ENCODE measurements at places on chromosomes 1 and 21.

GRCh38 chr1:81165963-81166362 is 634.8 kb upstream of the ADGRL2 start:
- no peaks in the 10 kb centered on the region for H3K36me3 ChIP-seq
- no peak for DNase-seq
- no peak overlapping the region for H3K4me3 ChIP-seq
- H3K27me3 ChIP-seq, result no peaks in the 10 kb centered on the region
- no peaks in the 10 kb centered on the region for H3K4me1 ChIP-seq
- no peak overlapping the region for H3K27ac ChIP-seq

DNA sequence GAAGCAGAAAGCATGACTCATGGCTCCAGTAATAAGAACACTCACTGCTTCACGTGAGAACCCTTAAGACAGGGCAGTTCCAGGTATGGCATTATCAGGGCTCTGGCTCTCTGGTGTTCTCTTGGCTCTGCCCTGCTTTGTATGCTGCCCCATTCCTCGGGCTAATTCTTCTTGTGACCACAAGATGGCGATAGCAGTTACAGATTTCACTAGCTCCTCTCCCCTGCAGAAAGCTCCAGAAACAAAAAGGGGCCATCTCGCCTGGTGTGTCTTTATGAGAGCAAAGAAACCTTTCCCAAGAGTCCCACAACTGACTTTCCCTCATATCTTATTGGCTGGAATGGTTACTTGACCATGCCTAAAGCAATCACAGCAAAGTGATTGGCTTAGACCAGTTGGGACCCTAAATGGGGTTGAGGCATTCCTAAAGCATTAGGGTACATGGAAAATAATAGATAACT is 60.1 kb downstream of the F3 start:
- H3K36me3 ChIP-seq, result no peaks in the 10 kb centered on the region
- no peak overlapping the region for H3K27ac ChIP-seq
- no peaks in the 10 kb centered on the region for H3K4me1 ChIP-seq
- H3K4me3 ChIP-seq, result no peak overlapping the region
- H3K27me3 ChIP-seq, result no peaks in the 10 kb centered on the region
- peak; percentile 25 for DNase-seq

GRCh38 chr1:17739050-17739449 is 16.1 kb upstream of the ACTL8 start:
- H3K36me3 ChIP-seq, result no peaks in the 10 kb centered on the region
- no peak overlapping the region for H3K4me3 ChIP-seq
- no peak overlapping the region for H3K27ac ChIP-seq
- peaks cover 6% of the 10 kb centered on the region for H3K4me1 ChIP-seq
- no peaks in the 10 kb centered on the region for H3K27me3 ChIP-seq

- peaks cover 6% of the 10 kb centered on the region for H3K4me1 ChIP-seq
- H3K27me3 ChIP-seq, result no peaks in the 10 kb centered on the region
- no peak overlapping the region for H3K4me3 ChIP-seq
- no peaks in the 10 kb centered on the region for H3K36me3 ChIP-seq
- no peak for DNase-seq
- H3K27ac ChIP-seq, result peak overlapping the region; percentile 29
Observed at GRCh38 chr1:204145033-204145504, 6.8 kb downstream of the ETNK2 start.

DNA sequence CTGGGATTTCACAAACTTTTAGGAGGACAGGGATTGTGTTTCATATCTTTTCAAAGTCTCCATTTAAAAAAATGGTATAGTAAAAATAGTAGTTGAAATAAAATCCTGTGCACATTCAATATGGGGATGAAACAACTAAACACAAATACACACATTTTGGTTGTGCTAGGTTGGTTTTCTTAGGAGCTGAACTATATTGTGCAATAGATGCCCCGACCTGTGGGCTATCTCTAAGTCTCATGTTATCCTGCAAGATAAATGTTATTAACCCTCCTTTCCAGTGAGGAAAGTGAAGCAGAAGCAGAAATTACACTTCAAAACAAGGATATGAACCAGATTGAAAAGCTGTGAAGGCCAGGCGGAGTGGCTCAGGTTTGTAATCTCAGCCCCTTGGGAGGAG is 1.3 kb upstream of the PLD5 start:
- H3K4me3 ChIP-seq, result no peak overlapping the region
- no peak overlapping the region for H3K27ac ChIP-seq
- peaks cover 4% of the 10 kb centered on the region for H3K4me1 ChIP-seq
- no peak for DNase-seq

DNA sequence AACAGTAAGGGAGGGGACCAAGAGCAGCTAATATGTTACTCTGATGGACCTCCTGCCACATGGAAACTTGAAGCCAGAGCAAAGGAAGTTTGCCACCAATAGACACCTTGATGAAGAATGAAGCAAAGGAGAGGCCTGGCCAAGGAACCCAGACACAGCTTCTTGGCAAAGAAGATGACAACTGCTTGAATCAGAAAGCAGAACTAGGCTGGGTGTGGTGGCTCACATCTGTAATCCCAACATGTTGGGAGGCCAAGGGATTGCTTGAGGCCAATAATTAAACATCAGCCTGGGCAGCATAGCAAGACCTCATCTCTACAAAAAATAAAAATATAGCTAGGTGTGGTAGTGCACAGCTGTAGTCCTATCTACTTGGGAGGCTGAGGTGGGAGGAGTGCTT is 31.7 kb upstream of the CAPZB start:
- H3K27ac ChIP-seq, result no peak overlapping the region
- H3K4me1 ChIP-seq, result peaks cover 4% of the 10 kb centered on the region
- no peaks in the 10 kb centered on the region for H3K27me3 ChIP-seq
- H3K36me3 ChIP-seq, result no peaks in the 10 kb centered on the region

DNA sequence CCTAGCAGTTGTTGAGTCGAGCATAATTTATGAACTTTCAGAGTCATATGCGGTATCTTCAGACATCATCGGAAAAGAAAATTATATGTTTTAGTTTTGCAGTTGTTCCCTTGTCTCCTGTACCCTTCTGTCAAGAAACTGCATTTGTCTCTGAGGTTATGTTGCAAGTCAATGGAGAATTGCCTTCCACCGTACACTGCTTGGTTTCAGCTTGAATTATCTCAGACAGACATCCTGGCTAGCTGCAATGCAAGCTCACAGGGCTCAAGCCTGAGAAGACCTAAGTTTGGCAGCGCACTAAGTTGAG is 156.0 kb downstream of the NFIA start:
- H3K4me3 ChIP-seq, result no peak overlapping the region
- no peaks in the 10 kb centered on the region for H3K36me3 ChIP-seq
- no peak for DNase-seq
- H3K27ac ChIP-seq, result no peak overlapping the region

DNA sequence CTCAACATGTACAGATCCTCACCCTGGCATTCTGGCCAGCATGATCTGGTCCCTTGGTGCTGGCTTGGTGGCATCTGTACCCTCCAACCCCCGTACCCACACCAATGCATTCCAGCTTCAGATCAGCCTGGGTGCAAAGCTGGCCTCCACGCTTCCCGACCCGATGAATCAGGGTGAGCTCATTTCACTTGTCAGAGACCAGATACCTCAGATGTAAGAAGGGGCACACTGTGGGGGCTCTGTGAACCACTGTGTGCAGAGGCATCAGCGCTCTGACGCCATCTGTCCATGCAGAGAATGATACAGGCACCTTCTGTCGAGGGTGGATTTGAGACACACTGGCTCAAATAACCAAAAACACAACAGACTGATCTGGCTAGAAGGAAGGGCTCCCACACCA is 76.6 kb downstream of the DMRTB1 start:
- no peak overlapping the region for H3K27ac ChIP-seq
- no peaks in the 10 kb centered on the region for H3K4me1 ChIP-seq
- no peak for DNase-seq
- H3K27me3 ChIP-seq, result no peaks in the 10 kb centered on the region

DNA sequence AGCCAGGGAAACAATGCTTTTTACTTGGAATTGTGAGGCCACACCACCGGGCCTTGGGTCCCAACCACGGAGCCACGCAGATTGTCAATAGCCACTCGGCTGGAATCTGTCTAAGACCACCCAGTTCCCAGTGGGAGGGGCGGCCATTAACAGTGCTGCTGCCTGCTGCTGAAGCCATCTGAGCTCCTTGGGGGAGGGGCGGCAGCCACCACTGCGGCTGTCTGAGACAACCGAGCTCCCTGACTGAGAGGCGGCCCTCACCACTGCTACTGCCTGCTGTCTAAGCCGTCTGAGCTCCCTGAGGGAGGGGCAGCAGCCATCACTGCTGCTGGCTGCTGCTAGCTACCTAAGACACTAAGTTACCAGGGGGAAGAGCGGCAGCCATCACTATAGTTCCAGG is 64.3 kb downstream of the DMRTA2 start:
- H3K4me3 ChIP-seq, result no peak overlapping the region
- H3K4me1 ChIP-seq, result no peaks in the 10 kb centered on the region
- no peak overlapping the region for H3K27ac ChIP-seq
- DNase-seq, result no peak

DNA sequence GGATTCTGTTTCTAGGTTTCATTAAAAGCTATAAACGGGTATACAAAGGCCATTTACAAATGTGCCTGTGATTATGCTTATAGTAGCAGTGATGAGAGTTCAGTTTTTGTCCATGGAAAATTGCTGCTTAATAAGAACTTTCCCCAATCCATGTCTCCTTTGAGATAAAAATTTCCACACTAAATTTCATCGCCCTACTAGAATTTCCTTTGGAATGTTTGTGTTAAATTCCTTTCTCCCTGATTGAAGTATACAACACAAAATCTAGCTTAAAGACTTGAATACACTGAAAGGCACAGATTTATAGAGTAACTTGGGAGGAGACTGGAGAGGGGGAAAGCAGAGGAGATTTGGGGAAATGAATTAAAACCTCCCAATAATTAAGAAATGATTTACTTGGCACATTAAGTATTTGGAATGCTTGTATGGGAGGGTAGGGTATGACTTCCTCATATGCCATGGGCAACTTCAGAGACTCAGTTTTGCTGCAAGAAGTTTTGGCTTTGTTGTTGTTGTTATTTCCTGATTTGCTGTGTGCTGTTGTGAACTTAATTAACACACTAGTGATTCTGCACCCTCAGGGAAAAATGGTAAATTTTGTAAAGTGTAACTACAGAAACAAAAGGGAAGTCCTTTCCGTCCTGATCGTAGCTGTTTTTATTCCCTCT is 157.6 kb upstream of the LMO4 start:
- no peaks in the 10 kb centered on the region for H3K4me1 ChIP-seq
- H3K36me3 ChIP-seq, result no peaks in the 10 kb centered on the region
- no peak for DNase-seq
- H3K27me3 ChIP-seq, result no peaks in the 10 kb centered on the region
- H3K4me3 ChIP-seq, result no peak overlapping the region

GRCh38 chr1:2283991-2284895 is 56.1 kb downstream of the SKI start:
- no peak for DNase-seq
- H3K4me3 ChIP-seq, result no peak overlapping the region
- no peak overlapping the region for H3K27ac ChIP-seq

- no peak for DNase-seq
- no peak overlapping the region for H3K4me3 ChIP-seq
- H3K27ac ChIP-seq, result no peak overlapping the region
- H3K36me3 ChIP-seq, result no peaks in the 10 kb centered on the region
Observed at GRCh38 chr1:181818943-181819342, 242.6 kb downstream of the ZNF648 start.

- H3K27ac ChIP-seq, result no peak overlapping the region
- peaks cover 2% of the 10 kb centered on the region for H3K4me1 ChIP-seq
- no peak for DNase-seq
- H3K27me3 ChIP-seq, result no peaks in the 10 kb centered on the region
- H3K36me3 ChIP-seq, result no peaks in the 10 kb centered on the region
Observed at GRCh38 chr1:206101351-206102045, 15.7 kb downstream of the AVPR1B start.

DNA sequence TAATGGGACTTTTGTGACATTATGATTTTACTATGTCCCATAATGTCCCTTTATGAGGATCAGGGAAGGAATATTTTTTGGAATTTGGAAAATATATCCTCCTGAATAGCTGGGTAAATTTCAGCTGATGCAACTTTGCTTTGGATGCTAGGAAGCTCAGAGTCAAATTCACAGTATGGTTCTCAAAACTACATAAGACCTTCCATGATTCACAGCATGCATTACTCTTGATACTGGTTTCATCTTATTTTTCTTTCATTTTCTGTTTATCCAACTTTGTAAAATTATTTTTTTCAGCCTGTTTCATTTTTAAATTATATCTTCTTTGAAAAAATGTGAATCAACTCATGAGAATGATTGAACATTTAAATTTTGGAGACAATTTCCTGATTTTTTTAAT is 160.2 kb downstream of the ATP6V1G3 start:
- no peak overlapping the region for H3K27ac ChIP-seq
- no peaks in the 10 kb centered on the region for H3K36me3 ChIP-seq
- no peak overlapping the region for H3K4me3 ChIP-seq
- no peak for DNase-seq
- no peaks in the 10 kb centered on the region for H3K27me3 ChIP-seq
- no peaks in the 10 kb centered on the region for H3K4me1 ChIP-seq

- H3K4me3 ChIP-seq, result no peak overlapping the region
- no peak overlapping the region for H3K27ac ChIP-seq
- H3K27me3 ChIP-seq, result no peaks in the 10 kb centered on the region
Observed at GRCh38 chr1:10932088-10932487, 80.4 kb upstream of the TARDBP start.

GRCh38 chr1:149916193-149916897 is 1.3 kb downstream of the SV2A start:
- no peaks in the 10 kb centered on the region for H3K27me3 ChIP-seq
- no peak overlapping the region for H3K27ac ChIP-seq
- no peaks in the 10 kb centered on the region for H3K4me1 ChIP-seq
- no peaks in the 10 kb centered on the region for H3K36me3 ChIP-seq

- no peaks in the 10 kb centered on the region for H3K36me3 ChIP-seq
- no peaks in the 10 kb centered on the region for H3K27me3 ChIP-seq
- peak overlapping the region; percentile 31 for H3K27ac ChIP-seq
- no peak for DNase-seq
- H3K4me3 ChIP-seq, result no peak overlapping the region
Observed at GRCh38 chr1:23444596-23445390, 20.2 kb upstream of the TCEA3 start.

DNA sequence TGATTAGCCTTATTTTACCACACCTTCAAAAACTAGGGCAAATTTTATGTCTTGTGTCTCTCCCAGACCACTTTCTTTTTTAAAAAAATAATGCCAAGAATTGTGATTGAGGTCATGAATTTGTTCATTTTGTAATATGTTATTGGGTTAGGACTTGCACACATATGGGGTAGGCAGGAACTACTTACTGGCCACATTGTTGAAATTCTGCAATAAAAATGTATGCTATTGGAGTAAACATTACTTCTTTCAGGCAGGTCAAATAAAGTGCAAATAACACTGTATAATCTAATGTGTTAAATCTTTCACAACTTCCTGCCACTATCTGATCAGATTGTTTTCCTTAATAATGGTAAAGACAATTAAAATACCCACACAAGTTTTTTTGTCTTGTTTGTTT is 166.6 kb upstream of the COL11A1 start:
- H3K4me1 ChIP-seq, result no peaks in the 10 kb centered on the region
- DNase-seq, result no peak
- H3K4me3 ChIP-seq, result no peak overlapping the region
- no peaks in the 10 kb centered on the region for H3K27me3 ChIP-seq

DNA sequence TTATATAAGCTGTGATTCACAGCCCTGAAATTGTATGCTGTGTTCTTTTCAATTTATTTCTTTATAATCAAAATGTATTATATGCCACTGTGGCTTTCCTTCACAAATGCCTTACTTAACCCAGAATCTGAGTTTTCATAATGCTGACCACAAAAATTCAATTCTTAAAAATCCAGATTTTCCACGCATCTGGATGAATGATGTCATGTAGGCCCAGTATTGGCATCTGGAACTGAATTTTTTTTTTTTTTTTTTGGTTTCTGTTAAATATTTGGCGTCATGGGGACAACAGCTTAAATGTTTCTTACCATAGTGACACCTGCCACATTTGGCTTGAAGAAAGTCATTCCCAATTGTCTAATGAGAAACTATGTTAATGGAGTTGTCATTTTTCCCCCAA is 296.8 kb downstream of the TM2D1 start:
- no peak for DNase-seq
- no peaks in the 10 kb centered on the region for H3K27me3 ChIP-seq
- H3K27ac ChIP-seq, result no peak overlapping the region
- no peaks in the 10 kb centered on the region for H3K36me3 ChIP-seq
- peaks cover 10% of the 10 kb centered on the region for H3K4me1 ChIP-seq
- no peak overlapping the region for H3K4me3 ChIP-seq
